Ecto neural progenitor cell (in vitro differentiated cells): ENCODE measurements at places on chromosomes 5 and 9.

DNA sequence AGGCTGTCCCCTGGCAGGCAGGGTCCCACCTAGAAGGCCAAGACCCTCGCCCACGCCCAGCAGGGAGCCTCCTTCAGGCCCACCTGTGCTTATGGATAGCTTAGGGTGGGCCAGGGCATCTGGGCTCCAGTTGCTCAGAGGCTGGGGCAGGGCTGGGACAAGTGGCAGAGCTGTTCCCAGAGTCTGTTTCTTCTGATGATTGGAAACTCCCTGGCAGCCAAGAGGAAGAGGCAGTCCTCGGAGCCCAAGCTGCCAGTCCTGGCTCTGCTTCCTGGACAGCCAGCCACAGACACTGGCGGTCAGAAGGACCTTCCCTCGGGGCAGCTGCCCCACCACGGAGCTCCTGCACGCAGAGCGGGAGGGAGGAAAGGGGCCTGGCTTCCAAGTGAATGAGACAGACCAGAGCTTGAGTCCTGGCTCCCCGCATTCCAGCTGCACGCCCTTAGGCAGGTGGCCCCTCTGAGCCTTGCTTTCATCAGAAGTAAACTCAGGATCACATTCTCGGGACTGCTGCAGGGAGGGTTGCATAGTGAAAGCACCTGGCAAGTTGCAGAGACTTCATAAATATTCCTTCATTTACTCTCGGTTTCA, 37.9 kb upstream of the GABRP start:
- peak; percentile 75 for DNase-seq

GRCh38 chr9:70607329-70607728, 192.9 kb upstream of the KLF9 start:
- DNase-seq: no peak

- DNase-seq: no peak
Measured at GRCh38 chr5:56871777-56872176, 37.6 kb upstream of the SETD9 start.

DNA sequence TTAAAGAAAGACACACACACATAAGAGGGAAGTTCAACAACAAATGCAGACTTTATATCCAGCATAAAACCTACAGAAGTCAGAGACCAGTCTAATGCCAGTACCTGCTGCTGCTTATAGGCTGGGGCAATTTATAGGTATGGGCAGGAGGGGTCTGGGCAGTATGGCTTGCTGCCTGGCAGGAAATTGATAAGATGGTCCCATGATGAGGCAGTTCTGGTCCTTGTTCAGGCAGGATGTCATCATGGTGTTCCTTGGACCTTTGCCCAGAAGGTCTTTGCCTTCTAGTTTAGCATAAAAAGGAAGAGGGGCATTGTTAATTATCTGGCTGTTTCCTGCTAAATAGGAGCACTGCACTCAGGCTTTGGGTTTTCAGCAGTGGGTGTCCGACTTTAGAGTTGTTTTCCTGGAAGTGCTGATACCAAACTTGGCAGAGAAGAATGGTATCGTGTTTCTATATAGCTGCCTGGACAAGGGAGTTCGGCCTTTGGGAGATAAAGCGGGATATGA, 10.4 kb upstream of the PDCD1LG2 start:
- DNase-seq: no peak

GRCh38 chr9:93540305-93540704, 36.1 kb upstream of the PHF2 start:
- no peak for DNase-seq
